ENCODE measurements at places on chromosomes 11 and 22.

DNA sequence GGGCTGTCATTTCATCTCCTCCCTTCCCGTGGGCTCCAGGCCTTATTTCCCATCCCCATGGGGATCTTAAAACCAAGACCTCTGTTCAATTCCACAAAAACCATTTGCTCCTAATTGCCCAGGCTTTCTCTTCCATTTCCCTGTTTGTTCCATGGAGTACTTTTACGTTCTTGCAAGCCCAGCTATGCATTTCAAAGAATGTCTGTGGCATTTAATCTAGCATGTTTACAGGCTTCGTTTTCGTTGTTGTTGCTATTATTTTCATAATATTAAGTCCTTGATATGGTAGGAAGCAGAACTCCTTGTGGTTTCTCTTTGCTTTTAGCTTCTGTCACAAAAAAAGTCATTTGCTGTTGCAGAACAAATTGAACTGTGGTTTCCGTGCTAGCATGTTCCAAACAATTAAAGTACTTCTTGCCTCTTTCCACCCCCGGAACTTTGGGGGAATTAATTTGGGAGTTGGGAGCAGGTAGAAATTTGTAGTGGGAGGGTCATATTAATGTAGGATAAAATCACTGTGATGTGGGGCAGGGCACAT is 68.1 kb upstream of the SLC22A12 start:
- no peak for DNase-seq

DNA sequence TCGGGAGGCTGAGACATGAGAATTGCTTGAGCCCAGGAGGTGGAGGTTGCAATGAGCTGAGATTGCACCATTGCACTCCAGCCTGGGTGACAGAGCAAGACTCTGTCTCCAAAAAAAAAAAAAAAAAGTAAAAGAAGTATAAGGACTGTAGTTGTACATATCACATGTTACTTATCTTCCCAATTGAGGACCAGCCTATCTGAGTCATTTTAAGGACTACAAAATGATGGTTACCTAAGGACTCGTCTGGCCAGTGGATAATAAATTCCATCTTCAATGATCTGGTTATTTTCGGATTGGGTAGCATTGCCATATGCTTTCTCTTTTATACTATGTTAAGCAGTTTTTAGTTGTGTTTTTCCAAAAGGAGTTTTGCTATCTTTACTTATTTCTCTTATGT is 55.3 kb downstream of the PPFIA1 start:
- no peak for DNase-seq

DNA sequence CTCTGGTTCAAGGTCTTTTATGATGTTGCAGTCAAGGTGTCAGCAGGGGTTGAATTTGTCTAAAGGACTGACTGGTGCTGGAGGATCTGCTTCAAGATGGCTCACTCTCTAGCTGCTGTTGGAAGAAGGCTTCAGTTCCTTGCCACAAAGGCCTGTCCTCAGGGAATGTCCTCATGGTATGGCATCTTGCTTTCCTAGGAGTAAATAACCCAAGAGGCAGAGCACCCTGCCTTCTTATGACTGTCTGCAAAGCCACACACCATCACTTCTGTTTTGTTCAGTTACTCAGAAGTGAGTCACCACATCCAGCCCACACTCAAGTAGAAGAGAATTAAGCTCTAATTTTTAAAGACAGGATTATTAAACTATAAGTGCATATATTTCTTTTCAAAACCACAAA is 45.2 kb downstream of the PLAAT5 start:
- DNase-seq = no peak

- no peak for DNase-seq
Measured at GRCh38 chr11:25777343-25777742, 554.6 kb upstream of the ANO3 start.

- peak; percentile 57 for DNase-seq
Measured at GRCh38 chr22:19429950-19430889, 1.3 kb downstream of the HIRA start.

- no peak for DNase-seq
Measured at GRCh38 chr11:14342906-14343305, 16.1 kb downstream of the RRAS2 start.

- no peak for DNase-seq
Measured at GRCh38 chr11:14184028-14184940, 174.7 kb downstream of the RRAS2 start.

DNA sequence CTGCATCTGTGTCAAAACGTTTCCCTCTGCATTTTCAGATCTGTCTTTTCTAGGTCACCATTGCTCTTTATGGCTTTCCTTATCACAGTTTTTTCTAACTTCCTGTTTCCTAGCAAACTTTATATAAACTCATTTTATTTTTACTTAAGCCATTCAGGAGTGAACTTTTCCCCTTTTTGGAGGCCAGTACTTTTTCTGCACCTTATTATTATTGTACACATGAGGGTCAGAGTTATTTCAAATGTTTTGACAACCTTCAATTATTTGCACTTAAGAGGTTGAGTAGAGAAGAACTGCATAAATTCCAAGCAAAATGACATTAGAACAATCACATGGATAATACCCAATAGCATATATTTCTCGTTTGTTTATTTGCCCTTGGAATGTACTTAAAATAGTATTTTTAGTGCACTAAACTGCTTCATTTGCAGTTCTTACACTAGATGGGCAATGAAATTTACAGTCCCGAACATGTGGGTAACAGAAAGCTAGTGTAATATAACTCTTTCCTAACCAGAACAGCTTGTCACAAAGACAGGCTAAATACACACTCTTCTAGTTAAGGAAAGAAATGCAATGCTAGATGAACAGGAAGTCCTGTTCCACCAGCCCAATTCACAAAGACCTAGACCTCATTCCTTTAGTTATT is 79.5 kb downstream of the UBASH3B start:
- DNase-seq = no peak

- no peak for DNase-seq
Measured at GRCh38 chr11:126599217-126599897, 243.9 kb downstream of the ST3GAL4 start.

GRCh38 chr11:10568486-10568941 is at the start of gene LYVE1:
Gene LYVE1, minus strand, starts transcription at chr11:10568665. Its CDS starts 133 bp downstream, at chr11:10568532.
- no peak for DNase-seq

DNA sequence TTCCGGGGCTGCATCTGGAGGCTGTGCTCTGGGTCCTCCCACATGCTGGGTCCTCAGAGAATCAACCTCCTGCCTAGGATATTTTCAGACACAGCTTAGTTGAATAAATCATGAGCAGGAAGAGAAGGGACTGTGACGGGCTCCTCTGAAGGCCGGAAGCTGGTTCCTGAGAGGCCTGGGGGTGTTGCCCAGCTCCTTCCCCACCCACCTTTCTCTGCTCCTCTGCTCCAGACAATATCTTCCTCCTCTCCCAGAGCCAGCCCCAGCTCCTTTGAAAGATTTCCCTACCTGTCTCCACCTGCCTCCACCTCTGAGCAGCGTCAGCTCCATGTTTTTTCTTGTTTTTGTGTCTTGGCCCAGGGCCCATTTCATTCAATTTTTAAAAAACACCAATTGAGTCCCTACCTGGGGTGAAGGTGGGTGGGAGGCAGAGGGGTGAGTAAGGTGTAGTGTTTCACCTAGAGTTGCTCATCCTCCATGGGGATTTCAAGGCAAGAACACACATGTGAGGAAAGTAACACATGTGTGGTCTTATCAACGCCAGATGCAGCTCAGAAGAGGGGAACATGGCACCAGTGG is 24.8 kb upstream of the THY1 start:
- DNase-seq = no peak

GRCh38 chr22:48488149-48488551 is 1339.5 kb downstream of the BRD1 start:
- no peak for DNase-seq

DNA sequence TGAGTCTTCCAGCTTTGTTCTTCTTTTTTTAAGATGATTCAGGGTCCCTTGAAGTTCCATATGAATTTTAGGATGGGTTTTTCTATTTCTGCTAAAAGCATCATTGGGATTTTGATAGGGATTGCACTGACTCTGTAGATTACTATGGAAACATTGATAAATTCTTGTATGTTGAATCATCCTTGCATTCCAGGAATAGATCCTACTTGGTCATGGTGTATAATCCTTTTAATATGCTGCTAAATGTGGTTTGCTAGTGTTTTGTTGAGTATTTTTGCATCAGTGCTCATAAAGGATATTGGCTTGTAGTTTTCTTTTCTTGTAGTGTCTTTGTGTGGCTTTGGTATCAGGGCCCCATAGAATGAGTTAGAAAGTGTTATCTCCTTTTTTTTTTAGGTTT is 34.9 kb upstream of the PHOX2A start:
- DNase-seq = no peak

GRCh38 chr22:31241200-31241599 is 29.1 kb downstream of the LIMK2 start:
- DNase-seq = no peak

DNA sequence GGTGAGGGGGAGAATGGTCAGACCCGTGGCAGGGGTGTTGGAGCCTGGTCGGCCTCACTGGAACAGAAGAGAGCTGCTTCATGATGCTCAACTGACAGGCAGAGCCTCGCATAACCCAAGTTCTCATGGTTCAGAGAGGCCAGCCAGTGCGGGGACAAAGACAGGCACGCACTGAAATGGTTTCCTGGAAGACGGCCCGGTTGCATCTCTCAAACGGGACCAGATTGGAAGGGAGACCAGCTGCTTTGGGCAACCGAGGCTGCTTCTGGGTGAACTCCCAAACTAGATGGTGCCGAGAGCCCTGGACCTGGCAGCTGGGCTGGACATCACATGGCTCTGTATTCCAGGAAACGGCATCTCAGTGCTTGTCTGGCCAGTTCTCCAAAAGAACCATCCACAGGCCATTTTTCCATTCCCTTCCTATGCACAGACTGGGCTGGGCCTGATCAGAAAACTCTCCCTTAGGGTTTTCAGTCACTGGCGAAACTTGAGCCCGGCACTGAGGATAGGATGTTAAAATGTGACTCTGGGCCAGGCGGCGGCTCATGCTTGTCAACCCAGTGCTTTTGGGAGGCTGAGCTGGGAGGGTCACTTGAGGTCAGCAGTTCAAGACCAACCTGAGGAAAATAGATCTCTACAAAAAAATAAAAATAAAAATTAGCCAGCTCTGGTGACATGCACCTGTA is 80.1 kb upstream of the PRODH start:
- DNase-seq = no peak

DNA sequence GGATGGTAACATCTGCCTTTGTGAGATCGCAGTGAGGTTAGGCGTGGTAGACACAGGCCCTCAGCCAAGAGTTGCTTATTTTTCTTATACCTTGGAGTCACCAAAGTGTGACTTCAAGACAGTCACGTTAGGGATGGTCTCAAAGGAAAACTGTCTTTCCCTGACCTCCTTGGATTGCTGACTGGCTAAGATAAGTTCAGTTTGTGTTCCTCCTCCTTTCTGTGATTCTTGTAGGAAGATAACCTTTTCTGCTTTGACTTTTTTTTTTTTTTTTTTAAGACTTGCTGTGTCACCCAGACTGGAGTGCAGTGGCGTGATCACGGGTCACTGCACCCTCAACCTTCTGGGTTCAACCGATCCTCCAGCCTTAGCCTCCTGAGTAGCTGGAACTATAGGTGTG is 23.1 kb downstream of the TAB1 start:
- DNase-seq = no peak

- DNase-seq = no peak
Measured at GRCh38 chr22:39243439-39244135, 1.2 kb downstream of the PDGFB start.

GRCh38 chr11:88318017-88318416 is 19.5 kb downstream of the CTSC start:
- no peak for DNase-seq

- DNase-seq = no peak
Measured at GRCh38 chr11:94803491-94803890, 35.3 kb downstream of the AMOTL1 start.

Data from CD4-positive, alpha-beta T cell treated with Interferon alpha-2 for 1 hour (primary cell).